ENCODE measurements at places on chromosomes 16 and 17.

DNA sequence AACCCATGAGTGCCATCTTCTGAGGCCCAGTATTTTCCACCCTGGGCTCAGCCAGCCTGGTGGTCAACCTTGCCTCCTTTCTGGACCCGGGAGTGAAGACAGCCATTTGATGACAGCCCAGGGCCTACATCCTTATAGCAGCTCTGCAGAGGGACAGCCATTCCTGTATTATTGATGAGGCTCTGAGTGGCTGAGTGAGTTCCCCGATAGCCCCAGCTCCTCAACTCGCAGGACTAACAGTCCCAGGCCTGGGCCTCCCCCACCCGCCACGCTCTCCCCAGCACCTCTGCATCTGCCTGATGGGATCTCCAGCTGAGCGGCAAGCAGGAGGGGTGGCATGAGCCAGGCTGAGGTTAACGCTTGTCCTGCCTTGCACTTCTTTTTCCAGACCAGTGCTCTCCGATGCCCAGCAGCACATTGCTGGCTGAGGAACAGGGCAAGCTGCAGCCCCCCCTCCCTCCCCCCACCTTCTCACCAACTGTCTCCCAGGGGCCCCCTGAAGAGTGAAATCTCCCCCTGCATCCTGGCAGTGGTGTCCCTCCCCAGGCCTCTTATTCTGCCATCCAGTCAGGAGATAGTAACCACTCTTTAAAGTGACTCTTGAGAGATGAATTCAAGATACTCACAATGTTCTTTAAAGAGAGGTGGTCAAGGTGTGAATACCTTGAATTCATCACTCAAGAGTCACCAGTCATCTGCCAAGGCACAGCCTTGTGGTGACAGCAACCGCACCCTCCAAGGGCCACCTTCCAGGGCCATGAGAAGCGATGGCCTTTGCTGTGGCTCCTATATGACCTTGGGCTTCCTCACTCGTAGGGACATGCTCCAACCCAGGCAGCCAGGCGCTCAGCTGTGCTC is 23.5 kb downstream of the CACNG5 start:
- DNase-seq = no peak

DNA sequence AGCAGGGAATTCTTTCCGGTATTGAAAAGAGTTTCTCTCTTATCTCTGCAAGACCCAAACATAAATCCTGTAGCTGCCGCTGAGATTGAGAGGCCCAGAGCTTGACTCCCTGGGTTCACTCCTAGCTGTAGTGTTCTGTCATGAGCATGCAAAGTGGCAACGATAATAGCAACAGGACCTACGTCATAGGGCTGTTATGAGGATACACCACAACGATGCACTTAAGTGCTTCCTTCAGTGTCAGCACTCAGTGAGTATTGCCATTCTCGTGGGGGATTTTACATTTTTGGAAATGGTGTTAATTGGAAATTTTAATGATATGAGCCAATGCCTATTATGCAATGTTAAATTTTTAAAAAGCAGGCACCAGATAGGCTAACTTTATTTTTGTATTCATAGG is 199.8 kb downstream of the CYLD start:
- no peak for DNase-seq

GRCh38 chr16:67675579-67675935 is 8.9 kb downstream of the C16orf86 start:
- no peak for DNase-seq

- DNase-seq = no peak
These were observed 55.2 kb downstream of the CMIP start for GRCh38 chr16:81499576-81500380.

DNA sequence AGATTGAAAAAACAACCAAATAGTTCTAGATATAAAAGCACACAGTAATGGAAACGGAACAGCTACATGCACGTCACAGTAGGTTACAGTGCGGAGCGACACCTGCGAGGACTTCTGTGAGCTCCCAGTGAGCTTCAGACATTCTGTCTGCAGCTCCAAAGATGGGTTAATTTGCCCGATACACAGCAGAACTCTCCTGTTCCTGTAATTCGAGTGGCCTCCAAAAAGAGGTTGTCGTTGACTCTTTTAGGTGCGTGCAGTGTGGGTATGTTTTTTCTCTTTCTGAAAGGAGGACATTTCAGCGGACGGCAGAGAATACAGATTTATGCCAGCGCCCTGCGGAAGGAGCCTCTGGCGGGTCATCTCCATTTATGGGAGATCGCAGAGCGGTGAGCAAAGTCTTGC is 2.9 kb downstream of the OR1F1 start:
- DNase-seq = no peak

DNA sequence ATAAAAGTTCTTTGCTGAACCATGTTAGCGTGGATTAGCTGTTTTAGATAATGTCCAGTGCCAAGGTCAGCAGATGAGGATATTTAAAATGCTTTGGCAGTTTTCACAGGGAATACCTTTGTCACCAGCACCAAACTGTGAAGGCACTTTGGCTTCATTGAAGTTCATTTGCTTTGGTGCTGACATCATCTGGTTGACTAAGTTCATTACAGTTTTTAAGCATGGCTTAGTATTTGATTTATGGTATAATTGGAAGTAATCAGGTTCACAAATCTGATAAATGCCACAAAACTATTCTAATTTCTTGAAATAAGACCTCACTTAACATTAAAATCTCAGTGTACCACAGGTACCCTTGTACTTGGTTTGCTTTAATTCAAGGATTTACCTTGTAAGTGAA is 4.3 kb downstream of the GID4 start:
- DNase-seq = no peak

DNA sequence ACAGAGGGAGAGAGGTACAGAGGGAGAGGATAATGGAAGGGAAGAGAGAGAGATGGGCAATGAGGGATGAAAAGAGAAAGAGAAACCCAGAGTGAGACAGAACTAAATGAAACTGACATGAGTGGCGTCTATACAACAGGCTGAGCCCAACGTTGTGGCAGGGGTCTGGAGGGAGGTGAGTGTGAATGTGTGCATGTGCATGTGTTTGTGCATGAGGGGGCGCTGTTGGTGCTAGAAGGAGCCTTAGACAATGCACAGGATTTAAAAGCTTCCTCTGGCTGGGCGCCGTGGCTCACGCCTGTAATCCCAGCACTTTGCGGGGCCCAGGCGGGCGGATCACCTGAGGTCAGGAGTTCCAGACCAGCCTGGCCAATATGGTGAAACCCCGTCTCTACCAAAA is 454.8 kb upstream of the CDH11 start:
- DNase-seq = no peak

- DNase-seq = no peak
These were observed 52.0 kb upstream of the TEKT3 start for GRCh38 chr17:15393414-15393813.

- no peak for DNase-seq
These were observed 69.1 kb upstream of the AXIN2 start for GRCh38 chr17:65630502-65630901.

DNA sequence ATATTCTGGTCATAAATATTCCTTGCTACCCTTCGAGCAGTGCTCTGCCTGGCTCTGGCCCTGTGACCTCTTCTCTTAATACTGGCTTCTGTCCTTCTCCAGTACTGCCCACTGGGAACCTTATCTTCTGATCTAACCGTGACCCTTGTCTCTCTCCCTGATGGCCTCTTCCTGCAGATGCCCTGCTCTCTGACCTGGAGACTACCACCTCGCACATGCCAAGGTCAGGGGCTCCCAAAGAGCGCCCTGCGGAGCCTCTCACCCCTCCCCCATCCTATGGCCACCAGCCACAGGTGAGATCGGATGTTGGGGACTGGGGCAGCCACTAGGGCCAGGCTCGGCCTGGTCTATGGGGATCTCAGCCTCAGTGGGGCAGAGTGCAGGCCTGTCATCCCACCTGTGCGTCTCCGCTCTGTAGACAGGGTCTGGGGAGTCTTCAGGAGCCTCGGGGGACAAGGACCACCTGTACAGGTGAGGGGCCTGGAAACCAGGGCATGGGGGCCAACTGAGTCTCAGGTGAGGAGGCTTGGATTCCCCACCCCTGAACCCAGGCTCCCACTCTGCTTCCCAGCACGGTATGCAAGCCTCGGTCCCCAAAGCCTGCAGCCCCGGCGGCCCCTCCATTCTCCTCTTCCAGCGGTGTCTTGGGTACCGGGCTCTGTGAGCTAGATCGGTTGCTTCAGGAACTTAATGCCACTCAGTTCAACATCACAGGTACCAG is 1.5 kb downstream of the TGFB1I1 start:
- DNase-seq = no peak

DNA sequence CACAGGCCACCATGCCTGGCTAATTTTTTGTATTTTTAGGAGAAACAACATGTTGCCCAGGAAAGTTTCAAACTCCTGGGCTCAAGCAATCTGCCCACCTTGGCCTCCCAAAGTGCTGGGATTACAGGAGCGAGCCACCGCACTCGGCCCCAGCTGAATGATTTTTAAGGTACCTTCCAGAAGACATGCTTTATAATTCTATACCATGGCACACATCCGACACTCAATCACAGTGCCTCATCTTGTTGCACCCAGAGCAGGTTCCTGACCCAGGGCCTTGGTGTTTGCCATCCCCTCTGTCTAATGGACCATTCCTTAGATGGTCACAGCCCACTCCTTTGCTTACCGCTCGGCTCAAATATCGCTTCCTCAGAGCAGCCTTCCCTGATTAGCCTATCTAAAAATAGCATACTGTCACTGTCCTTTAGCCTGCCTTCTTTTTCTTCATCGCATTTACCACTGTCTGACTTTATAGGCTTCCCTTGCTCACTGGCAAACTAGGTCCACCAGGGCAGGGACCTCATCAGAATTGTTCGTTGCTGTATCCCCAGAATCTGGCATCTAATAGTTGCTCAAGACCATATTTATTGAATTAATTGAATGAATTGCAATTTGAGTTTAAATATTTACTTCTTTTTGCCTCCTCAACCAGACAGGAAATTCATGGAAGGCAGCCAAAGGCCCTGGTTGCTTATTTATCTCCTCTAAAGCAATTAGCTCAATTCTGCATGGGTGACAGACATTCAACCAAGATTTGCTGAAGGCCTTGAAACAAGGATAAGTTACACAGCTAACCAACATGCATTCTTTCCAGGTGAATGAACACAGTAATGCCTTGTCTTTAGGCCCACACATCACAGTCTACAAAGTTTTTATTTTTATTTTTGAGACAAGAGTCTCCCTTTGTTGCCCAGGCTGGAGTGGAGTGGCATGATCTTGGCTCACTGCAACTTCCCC is 6.3 kb upstream of the TENT4B start:
- DNase-seq = peak; percentile 57

GRCh38 chr17:20302246-20302917 is 165.0 kb downstream of the LGALS9B start:
- DNase-seq = no peak

DNA sequence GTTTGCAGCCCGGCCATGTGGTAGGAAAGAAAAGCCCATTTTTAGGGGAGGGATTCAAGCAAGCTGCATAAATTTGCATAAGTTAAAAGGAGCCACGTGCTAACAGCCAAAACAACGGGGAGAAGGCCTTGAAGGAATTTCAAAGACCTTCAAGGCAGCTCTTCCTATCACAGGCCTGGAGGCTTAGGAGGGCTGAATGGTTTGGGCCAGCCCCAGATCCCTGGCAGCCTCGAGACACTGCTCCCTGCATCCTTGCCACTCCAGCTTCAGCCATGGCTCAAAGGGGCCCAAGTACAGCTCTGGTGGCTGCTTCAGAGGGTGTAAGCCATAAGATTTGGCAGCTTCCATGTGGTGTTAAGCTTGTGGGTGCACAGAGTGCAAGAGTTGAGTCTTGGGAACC is 22.6 kb downstream of the PRDM7 start:
- no peak for DNase-seq

- DNase-seq = no peak
These were observed 488.5 kb upstream of the SOX9 start for GRCh38 chr17:71632328-71632727.

DNA sequence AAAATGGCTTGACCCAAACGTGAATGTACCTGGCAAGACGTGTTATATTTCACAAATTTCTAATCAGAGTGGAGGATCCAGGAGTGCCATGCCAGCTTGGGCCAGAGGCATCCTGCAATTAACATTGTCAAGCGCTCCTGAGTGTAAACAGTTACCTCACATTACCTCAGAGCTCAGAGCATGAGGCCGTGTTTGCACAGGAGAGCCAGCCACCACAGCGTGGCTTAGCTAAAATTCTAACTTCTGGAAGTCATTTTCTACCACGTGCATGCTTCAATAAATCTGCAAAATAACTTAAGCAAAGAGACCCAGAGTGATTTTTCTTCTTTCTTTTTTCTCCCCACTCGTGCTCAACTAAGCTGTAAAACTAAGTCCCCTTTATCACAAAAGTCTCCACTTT is 769.0 kb downstream of the KCNJ2 start:
- DNase-seq = no peak

- no peak for DNase-seq
These were observed 88.8 kb upstream of the TNRC6C start for GRCh38 chr17:77869665-77870132.

DNA sequence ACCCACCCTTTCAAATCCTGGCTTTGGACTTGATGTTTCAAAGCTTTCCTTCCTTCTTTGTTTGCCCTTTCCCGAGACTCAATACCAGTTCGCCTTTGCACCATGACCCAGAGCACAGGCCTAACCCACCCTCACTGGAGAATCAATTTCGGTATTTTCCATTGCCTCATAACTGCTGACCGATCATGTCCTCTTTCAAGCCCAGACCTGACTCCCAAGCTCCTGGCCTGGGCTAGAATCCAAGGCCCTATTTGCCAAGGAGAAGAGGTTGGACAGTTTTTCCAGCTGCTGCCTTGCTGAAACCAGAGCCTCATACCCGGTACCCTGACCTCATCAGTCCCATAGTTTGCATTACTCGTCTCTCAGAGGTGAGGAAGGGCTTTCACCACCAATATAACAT is 35.3 kb upstream of the HELZ start:
- DNase-seq = no peak

DNA sequence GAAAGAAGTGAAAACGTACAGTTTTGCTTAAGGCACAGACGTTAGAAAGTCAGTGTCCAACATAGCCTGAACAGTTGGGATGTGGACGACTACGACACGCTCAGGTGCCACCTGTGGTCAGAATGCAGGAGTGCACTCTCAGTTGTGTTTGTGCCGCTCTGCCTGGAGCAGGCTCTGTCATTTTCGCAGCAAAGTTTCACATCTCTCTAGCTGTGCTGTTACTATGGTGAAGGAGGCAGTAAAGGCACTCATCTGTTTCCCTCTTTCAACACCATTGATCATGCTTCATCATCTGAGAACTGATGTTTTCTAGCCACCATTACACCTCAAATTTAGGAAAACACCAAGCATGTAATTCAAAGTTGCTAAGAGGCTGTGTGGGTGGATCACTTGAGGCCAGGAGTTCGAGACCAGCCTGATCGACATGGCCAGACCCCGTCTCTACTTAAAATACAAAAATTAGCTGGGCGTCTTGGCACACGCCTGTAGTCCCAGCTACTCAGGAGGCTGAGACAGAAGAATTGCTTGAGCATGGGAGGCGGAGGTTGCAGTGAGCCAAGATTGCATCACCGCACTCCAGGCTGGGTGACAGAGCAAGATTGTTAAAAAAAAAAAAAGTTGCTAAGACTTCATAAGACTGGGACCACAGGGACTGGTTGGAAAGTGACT is 44.9 kb upstream of the DNAJA2 start:
- no peak for DNase-seq

Measured in AG09319 (cell line).